Left forelimb (tissue), 1 donor: ENCODE measurements at places on chromosomes 5 and 9.
A peak's percentile ranks its signal among the peaks of the same experiment; 100 is the strongest.

DNA sequence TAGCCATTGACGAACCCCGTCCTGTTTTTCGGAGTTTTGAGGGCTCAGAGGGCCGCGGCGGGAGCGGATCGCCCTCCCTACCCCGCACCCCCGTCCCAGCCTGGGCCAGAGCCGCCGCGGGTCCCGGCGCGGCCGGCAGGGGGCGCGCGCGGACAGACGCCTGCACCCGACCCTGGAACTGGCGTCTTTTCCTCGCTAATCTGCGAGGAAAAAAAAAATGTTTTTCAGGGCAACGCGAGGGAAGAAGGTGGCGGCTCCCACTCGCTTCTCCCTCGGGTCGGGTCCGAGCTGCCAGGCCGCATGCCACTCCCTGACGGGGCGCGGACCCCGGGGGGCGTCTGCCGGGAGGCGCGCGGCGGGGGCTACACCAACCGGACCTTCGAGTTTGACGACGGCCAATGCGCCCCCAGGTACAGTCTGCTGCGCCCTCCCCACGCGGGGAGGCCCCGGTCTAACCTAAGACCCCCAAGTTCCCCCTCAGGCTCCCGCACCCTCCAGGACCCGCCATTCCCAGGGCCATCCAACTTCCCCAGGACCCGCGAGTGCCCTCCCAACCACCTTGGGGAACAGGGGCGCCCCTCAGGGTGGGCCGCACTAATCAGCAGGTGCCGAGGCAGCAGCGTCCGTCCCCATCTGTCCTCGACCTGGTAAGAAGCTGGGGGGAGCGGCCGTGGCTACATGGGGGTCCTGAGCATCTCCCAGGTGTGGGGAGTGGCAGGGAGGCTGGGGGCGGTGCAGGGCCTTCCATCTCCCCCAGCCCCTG lies at the start of gene KCNT1:
Gene KCNT1 (plus strand): TSS at position 227 of the 763 bp plus-strand sequence. CDS start 74 bp downstream, at position 301.
- DNase-seq, result peak; percentile 76

GRCh38 chr9:127021664-127022363 lies 100.6 kb downstream of the ANGPTL2 start:
- peak; percentile 92 for DNase-seq

GRCh38 chr5:105882956-105883481 lies 1787.7 kb downstream of the EFNA5 start:
- no peak for DNase-seq

- DNase-seq, result no peak
These were observed 56.3 kb downstream of the INSYN2B start for GRCh38 chr5:169923988-169924387.

DNA sequence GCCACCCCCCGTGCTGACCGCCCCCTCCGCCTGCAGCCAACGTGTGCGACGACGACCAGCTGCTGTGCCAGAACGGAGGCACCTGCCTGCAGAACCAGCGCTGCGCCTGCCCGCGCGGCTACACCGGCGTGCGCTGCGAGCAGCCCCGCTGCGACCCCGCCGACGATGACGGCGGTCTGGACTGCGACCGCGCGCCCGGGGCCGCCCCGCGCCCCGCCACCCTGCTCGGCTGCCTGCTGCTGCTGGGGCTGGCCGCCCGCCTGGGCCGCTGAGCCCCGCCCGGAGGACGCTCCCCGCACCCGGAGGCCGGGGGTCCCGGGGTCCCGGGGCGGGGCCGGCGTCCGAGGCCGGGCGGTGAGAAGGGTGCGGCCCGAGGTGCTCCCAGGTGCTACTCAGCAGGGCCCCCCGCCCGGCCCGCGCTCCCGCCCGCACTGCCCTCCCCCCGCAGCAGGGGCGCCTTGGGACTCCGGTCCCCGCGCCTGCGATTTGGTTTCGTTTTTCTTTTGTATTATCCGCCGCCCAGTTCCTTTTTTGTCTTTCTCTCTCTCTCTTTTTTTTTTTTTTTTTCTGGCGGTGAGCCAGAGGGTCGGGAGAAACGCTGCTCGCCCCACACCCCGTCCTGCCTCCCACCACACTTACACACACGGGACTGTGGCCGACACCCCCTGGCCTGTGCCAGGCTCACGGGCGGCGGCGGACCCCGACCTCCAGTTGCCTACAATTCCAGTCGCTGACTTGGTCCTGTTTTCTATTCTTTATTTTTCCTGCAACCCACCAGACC lies 80.2 kb downstream of the NTNG2 start:
- no peak for DNase-seq

DNA sequence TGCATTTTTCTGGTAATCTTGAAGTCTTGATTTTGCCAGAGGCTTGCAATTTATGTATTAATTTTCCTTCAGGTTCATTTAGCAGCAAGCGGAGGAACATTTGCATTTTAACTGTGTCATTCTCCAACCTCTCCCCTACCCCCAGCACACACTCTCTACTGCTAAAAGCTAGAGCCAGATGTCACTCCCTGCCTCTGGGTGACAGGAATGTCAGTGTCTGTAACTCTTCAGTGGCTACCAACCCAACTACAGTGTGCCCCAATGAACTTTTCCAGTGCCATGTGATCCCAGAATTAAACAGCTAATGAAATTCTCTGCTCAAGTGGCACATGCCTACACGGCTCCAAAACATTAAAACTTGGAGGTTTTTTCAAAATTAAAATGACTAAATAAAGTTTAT lies 260.3 kb downstream of the GOLPH3 start:
- DNase-seq, result no peak

DNA sequence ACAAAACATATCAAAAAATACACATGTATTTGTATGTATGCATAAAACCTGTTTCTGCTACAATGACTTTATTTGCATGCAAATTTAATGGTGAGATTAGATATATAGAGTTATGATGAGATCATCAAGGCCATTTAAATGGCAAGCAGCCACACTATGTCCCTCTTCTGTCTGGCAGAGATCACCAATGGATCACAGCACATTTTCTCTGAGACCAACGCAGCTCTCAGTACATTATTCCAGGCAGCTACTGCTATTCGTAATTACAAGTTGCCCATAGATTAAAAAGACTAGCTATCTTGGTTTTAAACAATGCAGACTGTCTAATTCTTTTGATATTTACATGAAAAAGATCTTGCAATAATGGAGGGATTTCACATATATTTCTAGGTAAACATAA lies 629.5 kb downstream of the PDE4D start:
- no peak for DNase-seq

DNA sequence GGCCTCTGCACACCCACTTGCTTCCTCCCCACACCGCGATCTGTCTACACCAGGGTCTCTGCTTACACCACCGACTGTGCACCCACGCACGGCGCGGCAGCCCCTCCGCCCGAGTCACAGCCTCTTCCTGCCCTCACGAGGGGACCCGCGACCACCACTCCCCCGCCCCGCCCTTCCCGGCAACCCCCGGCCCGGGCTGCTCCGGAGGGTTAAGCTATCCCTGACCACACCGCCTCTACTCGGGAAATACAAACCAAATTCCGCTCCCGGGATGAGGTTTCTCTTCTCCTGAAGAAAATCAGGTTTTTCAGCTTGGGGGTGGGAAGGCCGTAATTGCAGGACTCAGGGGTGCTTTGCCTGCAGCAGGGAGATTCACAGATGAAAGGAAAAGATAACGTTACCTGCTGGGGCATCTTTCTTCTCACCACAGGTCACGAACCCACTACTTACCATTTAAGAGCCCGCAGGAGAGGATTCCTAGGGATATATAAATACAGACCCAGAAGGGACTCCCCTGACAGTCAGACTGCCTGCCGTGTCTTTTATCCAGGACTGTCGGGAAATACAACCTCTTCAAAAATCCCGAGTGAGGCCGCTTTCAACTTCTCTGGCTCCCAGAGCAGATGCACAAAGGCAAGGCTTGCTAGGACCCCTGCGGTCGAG lies 63.5 kb downstream of the ROR2 start:
- no peak for DNase-seq

DNA sequence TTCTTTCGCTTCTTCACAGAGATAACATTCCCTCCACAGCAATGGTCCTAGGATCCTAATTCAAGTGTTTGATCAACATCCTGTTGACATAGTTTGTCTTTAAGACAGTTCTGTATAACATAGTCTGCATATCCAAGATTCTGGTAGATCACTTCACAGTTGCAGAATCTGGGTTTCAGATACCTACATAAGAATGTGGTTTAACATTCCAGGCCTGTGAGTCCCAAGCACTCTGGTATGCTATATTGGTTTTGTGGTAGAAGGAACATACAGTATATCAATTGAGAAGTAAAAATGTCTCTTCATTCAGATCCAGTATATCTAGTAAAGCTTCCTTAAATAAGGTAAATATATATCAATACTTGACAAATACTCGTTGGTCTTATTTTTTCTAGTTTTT lies 914.2 kb upstream of the CDH6 start:
- DNase-seq, result no peak

GRCh38 chr5:91366551-91366950 lies 16.6 kb downstream of the ARRDC3 start:
- DNase-seq, result no peak

- DNase-seq, result no peak
These were observed 48.0 kb upstream of the FBXL7 start for GRCh38 chr5:15452030-15452429.

GRCh38 chr5:75664979-75665378 lies 52.3 kb downstream of the POC5 start:
- DNase-seq, result no peak

DNA sequence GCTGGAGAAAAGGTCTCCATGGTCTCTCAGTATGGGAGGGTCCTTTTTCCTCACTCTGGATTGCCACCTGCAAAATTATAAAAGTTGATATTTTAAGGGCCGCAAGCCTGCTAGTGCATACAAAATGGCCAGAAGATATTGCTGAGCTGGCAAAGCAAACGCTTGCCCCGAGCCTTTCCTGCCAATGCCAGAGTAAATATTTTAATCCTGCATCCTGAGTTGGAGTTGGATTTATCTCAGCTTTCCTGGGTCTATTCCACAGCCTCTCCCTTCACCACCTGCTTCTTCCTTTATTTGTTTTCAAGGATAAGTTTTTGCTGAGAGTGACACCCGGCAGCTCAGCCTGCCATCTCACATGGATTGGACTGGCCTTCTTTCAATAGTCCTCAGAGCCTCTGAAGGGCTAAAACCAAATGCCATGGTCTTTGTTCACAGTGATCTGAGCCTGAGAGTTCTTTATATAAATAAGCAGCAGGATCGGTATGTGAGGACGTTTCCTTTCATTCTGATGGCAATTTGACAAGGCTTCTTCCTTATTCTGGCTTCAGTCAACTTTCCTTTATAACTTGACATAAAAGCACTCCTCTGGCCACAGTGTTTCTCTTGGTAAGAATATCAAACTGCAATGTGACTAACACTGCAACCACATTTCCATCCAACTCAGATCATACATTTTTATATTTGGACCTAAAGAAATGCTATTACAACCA lies 170.1 kb downstream of the ADAMTS12 start:
- DNase-seq, result no peak

GRCh38 chr5:15852217-15852616 lies 327.4 kb downstream of the MARCHF11 start:
- DNase-seq, result no peak

DNA sequence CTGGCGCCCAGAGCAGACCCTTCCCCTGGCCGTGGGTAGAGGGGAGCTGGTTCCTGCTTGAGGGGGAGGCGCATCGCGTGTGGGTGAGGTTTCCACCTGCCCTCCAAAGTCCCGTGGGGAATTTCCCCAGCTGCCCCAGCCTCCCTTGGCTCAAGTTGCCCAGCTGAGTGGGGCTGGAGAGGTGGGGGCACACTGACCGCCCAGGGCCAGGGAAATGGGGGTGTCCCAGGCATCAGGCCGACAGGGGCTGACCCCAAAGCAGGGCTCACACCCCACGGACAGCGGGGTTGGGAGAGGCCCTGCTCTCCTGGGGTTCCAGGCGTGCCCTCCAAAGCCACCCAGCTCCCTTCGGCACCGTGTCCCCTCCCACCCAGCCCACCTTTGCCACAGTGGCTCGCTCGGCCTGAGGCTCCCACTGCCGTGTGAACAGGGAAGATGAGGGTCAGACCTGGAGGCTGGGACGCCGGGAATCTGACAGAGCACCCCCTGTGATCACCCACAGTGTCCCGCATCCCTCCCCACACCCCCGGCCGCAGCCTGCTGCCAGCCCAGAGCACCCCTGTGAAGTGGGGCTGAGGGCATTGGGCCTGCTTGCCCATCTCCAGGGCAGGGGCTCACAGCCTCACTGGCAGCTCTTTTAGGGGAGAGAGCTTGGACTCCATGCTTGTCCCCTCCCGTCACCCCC lies 933 bp upstream of the EGFL7 start:
- no peak for DNase-seq

GRCh38 chr9:128475867-128476266 lies 20.1 kb downstream of the ODF2 start:
- no peak for DNase-seq

DNA sequence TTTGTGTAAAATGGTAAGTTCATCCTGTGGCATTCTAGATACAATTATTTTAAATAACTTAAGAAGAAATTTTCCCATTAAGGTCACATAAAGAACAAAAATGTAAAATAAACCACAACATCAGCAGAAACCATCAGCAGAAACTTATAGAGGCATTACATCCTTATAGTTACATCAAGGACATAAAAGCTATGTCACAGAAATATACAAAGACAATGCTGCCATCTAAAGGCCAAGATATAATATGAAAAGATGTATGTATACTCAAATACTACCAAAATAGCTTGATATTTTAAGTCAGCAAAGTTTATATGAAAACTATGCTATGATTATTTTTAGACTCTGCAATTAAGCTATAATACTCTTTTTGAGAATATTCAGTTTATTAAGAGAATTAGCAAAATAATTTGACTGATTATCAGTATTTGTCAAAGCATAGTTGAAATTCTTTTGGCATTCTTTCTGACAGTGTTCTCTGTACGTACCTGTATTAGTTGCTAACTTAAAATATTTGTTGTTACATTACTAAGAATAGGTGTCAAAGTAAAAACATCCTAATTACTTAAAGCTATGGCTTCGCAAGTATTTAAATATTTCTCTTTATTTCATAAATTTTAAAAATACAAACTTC lies 36.2 kb downstream of the FBXL17 start:
- no peak for DNase-seq

- no peak for DNase-seq
These were observed 118.1 kb downstream of the TRIO start for GRCh38 chr5:14261235-14261634.

GRCh38 chr9:37284636-37285035 lies 137.9 kb upstream of the GRHPR start:
- no peak for DNase-seq

GRCh38 chr9:102135768-102136167 lies 397.3 kb upstream of the GRIN3A start:
- DNase-seq, result no peak

DNA sequence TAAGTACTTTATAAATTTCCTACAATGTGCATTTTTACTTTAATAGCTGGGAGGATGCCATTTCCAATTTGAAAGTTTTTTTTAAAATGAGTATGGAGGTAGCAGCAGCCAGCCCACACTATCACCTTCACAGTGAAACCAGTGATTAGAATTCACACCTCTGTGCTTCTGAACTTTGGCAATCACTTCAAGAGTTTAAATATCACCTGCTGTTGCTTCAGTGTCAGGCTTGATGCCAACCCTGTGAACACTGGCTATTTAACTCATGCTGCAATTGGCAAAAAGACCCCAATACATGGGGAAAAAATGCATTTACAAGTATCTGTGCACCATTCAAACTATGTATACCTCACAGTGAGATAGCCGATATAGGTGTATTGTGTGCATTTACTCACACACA lies 57.4 kb downstream of the CDK5RAP2 start:
- no peak for DNase-seq

GRCh38 chr5:32421075-32421474 lies 23.5 kb downstream of the ZFR start:
- no peak for DNase-seq
